ENCODE measurements at places on chromosomes 6 and 20. TPM values are rescaled to one million over a fixed set of nuclear protein-coding genes. Genes with fewer than 3 reads are reported as not detected.

The CCDC28A gene
- 16.5 TPM for total RNA-seq

The CFAP61 gene
- total RNA-seq = not detected

The RRAGD gene
- 11.0 TPM for total RNA-seq

The SPDEF gene
- total RNA-seq = not detected

The SLC17A1 gene
- total RNA-seq = not detected

The ABHD16B gene
- total RNA-seq = not detected

The SYCP2 gene
- total RNA-seq = 0.95 TPM

The RAD21L1 gene
- not detected for total RNA-seq

The CRYBG1 gene
- 3.2 TPM for total RNA-seq

The RHAG gene
- total RNA-seq = not detected

The HTR1E gene
- not detected for total RNA-seq

The C20orf141 gene
- total RNA-seq = not detected

The GRM1 gene
- 0.54 TPM for total RNA-seq

The MICB gene
- total RNA-seq = 4.1 TPM

GRCh38 chr6:105909106-105909505 is 177.0 kb upstream of the PRDM1 start:
- DNase-seq = no peak

DNA sequence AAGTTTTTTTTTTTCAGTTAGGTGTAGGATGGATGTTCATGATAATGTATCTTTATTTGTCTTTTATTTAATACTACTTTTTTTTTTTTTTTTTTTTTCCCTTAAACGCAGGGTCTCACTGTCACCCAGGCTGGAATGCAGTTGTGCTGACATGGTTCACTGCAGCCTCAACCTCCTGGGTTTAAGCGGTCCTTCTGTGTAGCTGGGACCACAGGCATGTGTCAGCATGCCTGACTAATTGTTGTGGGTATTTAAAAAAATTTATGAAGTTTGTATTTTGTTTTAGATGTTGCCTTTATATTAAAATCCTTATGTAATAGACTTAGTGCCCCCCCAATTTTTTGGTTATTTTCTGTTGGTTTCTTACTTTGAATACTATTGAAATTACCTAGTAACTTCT is 42.6 kb downstream of the NCOA3 start:
- no peak for DNase-seq

GRCh38 chr6:166806217-166806838 is 150.0 kb downstream of the RNASET2 start:
- no peak for DNase-seq

- no peak for DNase-seq
These were observed 269.5 kb upstream of the HSF2 start for GRCh38 chr6:122130026-122130348.

DNA sequence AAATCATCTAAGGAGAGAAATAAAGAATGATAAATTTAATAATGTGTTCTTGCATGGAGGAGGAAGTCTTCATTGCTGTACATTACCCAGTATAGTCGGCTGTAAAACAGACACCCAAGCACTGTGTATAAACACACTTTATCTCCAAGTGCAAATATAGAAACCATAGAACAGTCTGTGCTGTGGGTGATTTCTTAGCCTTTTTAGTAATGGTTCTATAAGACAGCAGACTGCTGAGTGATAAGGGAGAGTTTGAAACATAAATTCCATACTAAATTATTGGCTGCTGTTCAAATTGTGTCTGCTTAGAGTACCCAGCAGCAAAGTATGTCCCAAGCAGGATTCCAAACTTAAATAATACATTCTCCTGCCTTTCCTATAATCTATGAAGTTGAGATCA is 4.6 kb downstream of the FILIP1 start:
- no peak for DNase-seq

GRCh38 chr20:33636776-33637175 is 25.4 kb upstream of the C20orf144 start:
- DNase-seq = no peak

- DNase-seq = no peak
These were observed 173.6 kb downstream of the CDC5L start for GRCh38 chr6:44561060-44561623.

DNA sequence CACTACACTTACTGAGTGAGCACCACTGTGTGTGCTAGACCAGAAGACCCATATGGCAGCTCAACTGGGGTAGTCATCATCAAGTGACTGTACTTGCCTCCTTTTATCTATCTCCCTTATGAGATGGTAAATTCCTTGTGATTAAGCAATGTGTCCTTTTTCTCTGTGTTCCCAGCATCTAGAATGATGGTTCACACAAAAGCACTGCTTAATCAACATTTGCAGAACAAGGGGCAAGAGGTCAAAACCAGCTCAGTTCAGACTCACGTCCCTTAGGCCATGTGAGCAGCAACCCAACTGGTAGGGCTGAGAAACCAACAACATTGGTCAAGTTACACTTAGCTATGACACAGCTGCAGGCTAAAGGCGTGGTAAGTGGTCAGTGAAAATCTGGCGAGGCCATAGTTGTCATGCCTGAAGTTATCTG is 10.0 kb downstream of the TRAM2 start:
- no peak for DNase-seq

- DNase-seq = no peak
These were observed 40.3 kb downstream of the ATP9A start for GRCh38 chr20:51727872-51728271.

- no peak for DNase-seq
These were observed 11.0 kb downstream of the TSPYL1 start for GRCh38 chr6:116268589-116269293.

GRCh38 chr20:15287329-15287728 is 949.9 kb upstream of the FLRT3 start:
- no peak for DNase-seq

DNA sequence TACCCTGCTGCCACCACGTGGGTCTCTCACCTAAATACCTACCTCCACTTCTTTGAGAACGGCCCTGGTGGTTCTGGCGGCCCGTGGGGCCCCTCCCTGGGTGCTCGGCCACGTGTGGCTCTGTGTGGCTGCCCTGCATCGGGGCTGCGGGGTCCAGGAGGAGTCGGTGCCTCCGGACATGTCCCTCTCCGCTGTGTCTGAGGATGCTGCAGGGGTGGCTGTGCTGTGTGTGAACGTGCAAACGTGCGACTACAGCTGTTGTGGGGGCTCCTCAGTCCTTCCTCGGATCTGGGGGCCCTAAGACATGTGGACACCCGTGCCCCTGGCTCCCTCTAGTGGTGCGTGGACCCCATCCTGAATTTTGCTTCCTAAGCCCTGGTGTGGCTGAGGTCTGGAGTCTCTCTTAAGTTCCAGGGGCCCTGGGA is 691.8 kb downstream of the QKI start:
- DNase-seq = no peak

DNA sequence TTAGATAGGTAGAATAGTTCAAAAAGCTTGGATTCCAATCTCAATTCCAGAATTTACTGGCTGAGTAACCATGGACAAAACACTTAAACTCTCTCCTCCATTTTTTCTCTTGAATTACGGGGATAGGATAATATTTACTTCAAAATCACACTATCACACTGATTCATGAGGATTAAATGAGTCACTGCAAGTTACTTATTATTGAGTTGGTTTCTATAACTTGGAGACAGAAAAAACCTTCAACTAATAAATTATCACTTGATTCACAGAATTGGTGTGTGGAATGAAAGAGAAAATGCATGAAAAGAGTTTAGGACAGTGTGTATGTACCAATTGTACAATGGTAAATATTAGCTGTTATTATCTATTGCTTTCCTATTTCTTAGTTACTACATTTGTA is 585.2 kb downstream of the PHF3 start:
- DNase-seq = no peak

DNA sequence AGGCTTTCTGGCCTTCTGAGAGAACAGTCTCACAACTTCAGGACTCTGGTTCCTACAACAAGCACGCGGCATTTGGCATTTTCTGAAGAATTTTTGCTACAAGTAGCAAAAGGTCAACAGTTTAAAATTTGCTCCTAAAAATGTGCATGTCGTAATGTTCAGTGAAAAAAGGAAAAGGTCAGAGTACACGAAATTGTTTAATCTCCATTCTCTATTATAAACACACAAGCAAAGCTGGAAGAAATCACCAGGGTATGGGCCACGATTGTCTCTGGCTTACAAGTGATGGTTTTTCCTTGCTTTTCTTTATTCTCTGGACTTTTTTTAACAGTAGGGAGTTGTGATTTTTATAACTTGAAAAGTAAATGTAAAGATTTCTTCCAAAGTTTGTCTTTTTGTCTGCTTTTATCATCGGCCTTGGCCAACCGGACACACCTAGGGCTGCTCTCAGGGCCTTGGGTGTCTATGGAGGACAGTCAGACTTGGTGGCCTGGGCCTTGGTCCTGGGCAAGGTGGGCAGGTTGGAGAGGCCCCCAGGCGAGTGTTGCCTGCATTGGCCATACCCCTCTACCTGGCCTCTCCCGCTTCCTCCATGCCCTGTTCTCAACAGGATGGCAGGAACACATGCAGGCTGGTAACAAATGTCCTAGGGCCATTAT is 32.4 kb downstream of the PLEKHG1 start:
- no peak for DNase-seq

- no peak for DNase-seq
These were observed 272.9 kb downstream of the PRL start for GRCh38 chr6:22023937-22024336.

DNA sequence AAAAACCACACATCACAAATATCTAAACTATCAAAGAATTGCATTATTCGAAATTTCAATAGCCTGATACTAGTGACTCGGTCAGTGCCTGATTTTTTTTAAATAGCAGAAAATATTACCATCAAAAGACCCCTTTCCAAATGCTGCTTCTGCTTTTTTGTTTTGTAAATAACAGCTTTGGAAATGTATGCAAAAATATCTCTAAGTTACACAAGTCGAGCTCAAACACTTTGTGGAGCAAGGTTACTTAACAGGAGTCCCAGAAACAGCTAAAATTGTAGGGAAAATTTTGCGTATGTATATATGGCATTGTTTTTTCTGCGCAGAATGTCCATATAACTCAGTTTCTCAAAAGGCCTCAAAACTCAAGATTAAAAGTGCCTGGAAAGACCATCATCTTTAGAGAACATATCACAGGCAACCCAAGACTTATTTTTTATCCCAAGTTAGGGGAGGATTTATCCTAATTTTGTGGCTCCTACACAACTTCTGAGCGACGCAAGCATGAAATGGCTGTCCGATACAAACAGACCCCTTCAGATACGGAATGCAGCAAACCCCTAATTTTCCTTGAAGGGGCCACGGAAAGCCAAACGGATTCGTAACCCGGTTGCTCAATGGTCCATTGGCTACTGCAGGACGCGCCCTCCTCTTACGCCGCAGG is 1.3 kb downstream of the CEP85L start:
- no peak for DNase-seq

GRCh38 chr20:64156136-64156885 is 7.9 kb upstream of the MYT1 start:
- DNase-seq = no peak

DNA sequence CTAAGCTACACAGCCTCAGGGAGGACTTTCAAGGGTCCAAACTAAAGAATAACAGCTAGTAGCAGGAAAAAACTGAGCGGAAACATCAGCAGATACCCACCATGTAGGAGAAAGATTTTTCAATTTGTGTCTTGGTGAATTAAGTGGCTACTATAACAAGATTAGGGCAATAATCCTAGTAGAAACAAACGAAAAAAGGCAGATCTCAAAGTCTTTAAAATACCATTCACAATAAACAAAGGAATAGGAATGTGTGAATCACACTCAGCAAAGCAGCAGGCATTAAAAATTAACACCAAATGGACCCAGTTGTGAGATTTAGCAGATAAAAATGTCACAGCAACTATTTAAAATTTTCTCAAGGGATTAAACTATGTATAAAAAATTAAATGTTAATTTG is 761.2 kb downstream of the TENT5A start:
- no peak for DNase-seq

DNA sequence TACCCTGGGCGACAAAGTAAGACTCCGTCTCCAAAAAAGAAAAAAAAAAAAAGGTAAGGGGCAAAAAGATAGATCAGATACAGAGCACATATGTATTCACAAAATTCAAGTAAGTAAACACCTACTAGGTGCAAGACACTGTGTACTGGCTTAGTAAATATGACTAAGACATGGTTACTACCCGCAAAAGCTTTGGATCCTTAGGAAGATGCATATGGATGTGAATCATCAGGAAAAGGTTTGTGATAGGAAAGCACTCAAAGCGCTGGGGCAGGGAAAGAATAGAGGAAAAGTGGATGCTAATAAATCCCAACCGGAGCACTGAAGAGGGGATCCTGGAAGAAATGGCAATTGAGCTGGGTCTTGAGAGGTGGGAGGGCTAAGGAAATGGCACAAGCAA is 118.8 kb upstream of the FAM184A start:
- DNase-seq = no peak

- no peak for DNase-seq
These were observed 13.5 kb downstream of the KCNK17 start for GRCh38 chr6:39300739-39301138.

GRCh38 chr6:112286500-112287144 is 32.3 kb upstream of the LAMA4 start:
- DNase-seq = no peak

DNA sequence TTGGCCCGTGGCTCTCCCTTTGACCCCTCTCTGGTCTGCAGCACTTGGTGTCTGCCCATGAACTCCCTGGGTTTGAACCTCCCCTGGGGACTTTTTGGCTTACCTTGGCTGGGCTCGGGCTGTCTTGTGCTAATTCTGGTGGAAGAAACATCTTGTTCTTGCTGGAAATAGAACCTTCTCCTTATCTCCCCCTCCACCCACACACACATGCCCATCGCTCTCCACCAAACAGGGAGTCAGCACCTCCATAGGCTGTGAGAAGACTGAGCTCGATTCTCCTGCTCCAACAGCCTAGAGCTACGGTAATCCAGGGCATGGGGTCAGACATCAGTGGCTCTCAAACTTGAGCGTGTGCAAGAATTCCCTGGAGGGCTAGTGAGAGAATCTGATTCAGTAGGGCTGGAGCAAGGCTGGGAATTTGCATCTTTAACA is 114.4 kb upstream of the SLC22A23 start:
- DNase-seq = peak; percentile 17

- no peak for DNase-seq
These were observed 108.6 kb downstream of the DLL1 start for GRCh38 chr6:170182093-170182780.

DNA sequence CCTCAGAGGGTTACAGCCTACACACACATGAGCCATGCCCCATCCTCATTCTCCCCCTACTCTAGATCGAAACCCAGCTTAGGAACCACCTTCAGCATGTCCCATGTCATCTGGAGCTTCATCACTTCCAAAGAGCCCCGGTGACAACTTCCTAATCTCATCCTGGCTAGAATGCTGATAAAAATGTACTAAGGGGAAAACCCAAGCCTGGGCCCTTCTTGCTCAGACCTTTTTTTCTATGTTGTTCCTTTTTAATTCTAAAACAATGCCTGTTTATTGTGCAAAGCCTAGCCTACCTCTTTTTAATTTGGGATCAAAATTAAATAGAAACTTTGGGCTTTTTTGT is 44.1 kb upstream of the NT5E start:
- no peak for DNase-seq
